ENCODE measurements at places on chromosomes 2 and 18.

DNA sequence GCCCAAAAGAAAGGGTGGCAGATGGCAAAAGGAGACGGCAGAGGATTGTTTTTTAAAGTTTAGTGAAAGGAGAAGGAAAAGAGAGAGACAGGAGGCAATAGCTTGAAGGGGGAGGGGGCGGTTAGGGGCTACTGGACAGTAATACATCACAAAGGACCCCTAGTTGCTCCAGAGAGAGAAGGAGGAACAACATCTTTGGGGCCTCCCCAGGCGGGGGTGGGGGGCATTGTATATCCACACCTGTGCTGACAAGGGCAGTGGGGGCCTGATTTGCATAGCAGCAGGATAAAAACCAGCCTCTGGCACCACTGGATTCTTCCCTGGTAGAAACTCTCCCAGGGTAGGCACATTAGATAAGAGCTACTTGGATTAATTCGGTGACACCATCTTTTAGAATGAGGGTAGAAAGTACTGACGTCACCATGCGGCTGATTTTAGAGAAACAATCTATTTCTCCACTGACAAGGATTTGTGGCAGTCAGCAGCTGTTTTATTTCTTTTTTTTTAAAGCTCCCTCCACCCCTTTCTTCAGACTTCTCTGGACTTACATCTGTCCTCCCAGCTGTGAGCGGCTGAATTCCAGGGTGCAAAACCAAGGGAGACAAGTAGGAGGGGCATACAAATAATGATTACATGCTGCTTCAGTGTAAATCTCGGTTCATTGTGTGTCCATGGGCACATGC lies 199.8 kb upstream of the NRP2 start:
- DNase-seq, result no peak

DNA sequence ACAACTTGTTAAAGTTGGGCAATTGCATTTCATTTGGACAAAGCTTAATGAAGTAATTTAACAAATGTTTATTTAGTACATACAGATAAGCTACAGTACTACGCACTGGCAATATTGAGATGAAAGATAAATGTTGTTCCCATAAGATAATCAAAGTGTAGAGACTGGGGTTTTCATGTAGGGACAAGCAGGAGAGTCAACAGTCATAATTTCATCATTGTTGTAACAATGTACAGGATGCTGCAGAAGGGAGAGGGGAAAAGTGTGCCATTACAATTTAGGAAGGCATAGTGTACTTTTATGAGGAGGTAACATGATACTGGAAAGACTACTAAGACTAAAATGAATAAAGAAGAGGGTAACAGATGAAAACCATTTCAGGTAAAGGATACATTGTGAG lies 441.6 kb downstream of the ERBB4 start:
- DNase-seq, result no peak

DNA sequence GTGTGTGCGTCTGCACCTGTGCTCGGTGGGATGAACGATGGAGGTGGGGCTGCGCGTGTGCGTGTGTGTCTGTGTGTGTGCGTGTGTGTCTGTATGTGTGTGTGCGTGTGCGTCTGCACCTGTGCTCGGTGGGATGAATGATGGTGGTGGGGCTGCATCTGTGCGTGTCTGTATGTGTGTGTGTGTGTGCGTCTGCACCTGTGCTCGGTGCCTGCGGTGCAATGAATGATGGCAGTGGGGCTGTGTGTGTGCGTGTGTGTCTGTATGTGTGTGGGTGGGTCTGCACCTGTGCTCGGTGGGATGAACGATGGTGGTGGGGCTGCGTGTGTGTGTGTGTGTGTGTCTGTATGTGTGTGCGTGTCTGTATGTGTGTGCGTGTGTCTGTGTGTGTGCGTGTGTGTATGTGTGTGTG lies 48.5 kb upstream of the CTDP1 start:
- DNase-seq, result no peak

DNA sequence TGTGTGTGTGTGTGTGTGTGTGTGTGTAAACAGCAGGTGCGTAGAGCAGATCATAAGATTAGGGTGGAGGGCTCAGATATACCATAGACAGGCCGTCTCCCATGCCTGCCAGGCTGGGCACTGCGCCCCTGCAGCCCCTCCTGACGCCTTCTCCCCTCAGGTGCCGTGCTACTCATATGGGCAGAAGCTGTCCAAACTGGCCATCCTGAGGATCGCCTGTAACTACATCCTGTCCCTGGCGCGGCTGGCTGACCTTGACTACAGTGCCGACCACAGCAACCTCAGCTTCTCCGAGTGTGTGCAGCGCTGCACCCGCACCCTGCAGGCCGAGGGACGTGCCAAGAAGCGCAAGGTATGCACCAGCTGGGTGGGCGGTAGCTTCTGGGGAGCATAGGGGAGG lies 10.0 kb downstream of the ATOH8 start:
- DNase-seq, result no peak

DNA sequence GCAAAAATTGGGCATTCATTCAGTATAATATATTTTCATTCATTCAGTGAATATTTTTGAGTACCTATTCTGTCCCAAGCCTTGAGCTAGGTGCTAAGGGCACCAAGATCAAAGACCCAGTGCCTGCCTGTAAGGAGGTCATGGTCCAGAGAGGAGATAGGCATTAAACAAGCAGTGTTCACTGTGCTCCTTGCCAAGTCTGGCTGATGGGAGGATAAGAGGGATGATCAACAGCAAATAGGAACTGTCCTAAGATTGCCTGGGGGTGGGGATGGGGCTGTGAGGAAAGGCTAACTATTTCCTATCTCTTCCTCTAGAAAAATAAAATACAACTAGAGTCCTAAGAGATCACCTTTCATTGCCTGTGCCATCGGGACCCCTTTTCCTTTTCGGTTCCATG lies 60.4 kb downstream of the SETBP1 start:
- DNase-seq, result no peak

DNA sequence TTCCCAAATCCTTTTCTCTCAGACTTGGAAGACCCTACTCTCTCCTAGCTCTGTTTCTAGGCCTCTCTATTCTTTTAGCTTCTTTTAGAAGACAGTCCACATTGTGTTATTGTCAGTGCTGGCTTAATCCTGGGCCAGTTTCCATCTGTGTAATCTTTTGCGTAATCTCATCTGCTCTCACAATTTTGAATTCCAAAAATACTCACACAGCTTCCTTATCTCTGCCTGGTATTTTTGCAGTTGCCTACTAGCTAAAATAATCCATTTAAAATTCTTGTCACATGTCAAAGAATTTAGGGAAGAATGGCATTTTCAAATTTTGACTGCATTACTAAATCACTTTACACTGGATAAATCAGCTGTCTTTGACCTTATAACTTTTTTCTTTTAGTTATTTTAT lies 200.6 kb upstream of the MEX3C start:
- no peak for DNase-seq

DNA sequence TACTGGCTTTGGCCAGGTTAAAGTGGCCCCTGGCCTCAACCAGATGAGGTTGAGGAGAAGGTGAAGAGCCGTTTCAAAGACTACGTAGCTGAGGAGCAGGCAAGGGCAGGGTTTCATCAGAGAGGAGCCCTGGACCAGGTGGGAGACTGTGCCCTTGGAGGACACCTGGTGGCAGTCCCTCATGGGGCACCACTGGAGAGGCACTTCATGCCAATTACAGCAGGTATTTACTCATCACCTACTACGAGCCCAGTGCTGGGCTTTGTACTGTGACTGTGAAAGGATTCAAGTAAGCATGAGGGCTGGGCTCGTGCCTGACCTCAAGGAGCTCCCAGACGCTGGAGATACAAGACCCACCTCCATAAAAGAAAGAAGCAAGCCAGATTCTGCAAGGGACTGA lies 37.6 kb downstream of the SMAD7 start:
- DNase-seq, result peak; percentile 36
